Caco-2 (cell line): ENCODE measurements at places on chromosomes 16 and 17. TPM values are rescaled to one million over a fixed set of nuclear protein-coding genes. Genes with fewer than 3 reads are reported as not detected.
A peak's percentile ranks its signal among the peaks of the same experiment; 100 is the strongest.

DNA sequence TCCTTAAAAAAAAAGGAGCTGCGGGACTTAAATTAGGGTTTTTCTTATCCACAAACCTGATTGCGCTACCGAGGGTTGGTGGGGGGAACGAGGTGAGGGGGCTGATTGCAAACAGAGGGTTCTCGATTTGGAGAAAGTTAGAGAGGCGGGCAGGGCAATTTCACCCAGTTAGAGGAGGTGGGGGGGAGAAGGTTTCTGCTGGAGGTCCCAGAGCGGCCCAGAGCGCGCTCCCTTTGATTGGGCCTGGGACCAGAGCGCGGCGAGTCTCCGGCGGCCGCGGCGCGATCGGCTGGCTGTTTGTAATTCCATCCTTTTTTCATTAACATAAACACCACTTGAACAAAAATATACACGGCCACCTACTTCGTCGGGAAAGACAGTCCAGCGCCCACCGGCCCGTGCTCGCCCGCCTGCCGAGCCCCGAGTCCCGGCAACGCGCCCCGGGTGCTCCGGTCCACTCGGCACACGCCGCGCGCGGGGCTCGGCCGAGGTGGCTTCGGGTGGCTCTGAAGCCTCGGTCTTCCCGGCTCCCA is 13.3 kb upstream of the FOXF1 start:
- no peak for DNase-seq

DNA sequence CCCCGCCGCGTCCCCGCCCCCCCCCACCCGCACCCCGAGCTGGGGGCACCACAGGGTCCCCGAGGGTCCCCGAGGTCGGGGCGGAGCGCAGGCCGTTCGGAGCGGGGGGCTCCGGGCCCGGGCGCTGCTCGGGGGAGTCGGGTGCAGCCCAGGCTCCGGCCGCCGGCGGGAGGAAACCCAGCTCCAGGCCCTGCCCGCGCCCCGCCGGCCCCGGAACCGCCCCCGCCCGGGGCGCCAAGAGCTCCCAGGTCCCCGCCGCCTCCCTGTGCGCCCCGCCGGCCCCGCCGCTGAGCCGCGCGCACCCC is 33.2 kb upstream of the RPH3AL start:
- DNase-seq = no peak

- DNase-seq = peak; percentile 51
Observed at GRCh38 chr16:19114359-19115147, 789 bp downstream of the ITPRIPL2 start.

The CUEDC1 gene
- total RNA-seq = 27.5 TPM in 2 replicates

GRCh38 chr17:40608061-40608581 is 39.5 kb downstream of the SMARCE1 start:
- DNase-seq = no peak
